Kidney (tissue), 22 donors: ENCODE measurements at places on chromosomes 6 and 20. TPM values are rescaled to one million over a fixed set of nuclear protein-coding genes. Genes with fewer than 3 reads are reported as not detected.
A peak's percentile ranks its signal among the peaks of the same experiment; 100 is the strongest.

PRL gene
- total RNA-seq, result not detected

DNA sequence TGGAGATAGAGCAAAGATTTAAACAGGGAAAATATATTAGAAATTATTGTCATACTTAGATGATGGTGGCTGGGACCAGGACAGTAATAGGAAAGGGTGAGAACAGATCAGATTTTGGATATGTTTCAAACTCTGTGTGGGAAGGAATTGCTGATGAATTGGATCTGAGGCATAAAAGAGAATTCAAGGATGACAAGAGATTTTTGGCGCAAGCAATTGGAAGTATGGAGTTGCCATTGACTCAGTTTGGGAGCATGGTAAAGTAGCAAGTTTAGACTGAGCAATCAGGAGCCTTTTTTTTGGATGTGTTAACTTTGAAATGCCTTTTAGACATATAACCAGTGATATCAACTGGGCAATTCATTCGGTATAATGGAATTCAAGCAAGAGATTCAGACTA lies 14.4 kb downstream of the TAB2 start:
- H3K27me3 ChIP-seq, result no peaks in the 10 kb centered on the region
- H3K4me1 ChIP-seq, result no peaks in the 10 kb centered on the region
- no peak for DNase-seq
- no peak overlapping the region for H3K4me3 ChIP-seq

TMEM200A gene
- 17.9 TPM for total RNA-seq

ZSCAN23 gene
- 5.5 TPM for total RNA-seq

SYNDIG1 gene
- total RNA-seq, result 5.4 TPM

GRCh38 chr6:110266996-110267395 lies 86.8 kb downstream of the CDC40 start:
- H3K36me3 ChIP-seq, result no peaks in the 10 kb centered on the region
- no peak overlapping the region for H3K27ac ChIP-seq
- no peak overlapping the region for H3K4me3 ChIP-seq
- no peaks in the 10 kb centered on the region for H3K4me1 ChIP-seq
- no peak for DNase-seq

DNA sequence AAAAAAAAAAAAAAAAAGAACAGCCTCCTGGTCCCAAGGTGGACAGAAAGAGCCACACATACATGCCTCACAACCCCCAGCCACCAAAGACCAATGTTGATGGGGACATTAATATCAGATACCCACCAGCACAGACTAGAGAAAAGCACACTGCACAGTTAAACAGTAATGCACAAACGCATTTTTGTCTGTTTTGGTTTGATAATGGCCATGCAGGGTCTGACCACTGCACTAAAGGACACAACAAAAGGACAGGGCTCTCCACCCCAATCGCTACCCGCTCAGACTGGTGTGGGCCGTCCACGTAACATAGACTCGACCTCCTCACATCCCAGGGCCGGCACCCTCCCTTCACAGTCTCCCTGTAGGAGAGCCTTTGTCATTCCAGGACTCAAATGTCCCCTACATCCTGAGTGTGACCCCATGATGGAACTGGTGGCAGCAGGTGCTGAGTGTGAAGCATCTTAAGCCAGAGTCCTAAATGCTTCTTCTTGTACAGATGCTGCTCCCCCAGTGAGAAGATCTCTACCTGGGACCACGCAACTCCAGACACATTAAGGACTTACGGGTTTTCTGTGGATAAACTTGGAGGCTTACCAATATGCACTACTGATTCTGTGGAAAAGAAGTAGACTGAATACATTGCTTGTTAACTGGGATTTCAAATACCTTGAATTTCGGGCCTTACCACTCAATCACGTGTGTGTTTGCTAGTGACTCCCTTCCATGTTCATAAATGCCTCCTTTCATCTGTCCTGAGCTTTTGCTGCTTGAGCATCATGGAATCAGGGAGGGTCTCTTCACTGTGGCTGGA lies 28.0 kb downstream of the RRBP1 start:
- peaks cover 10% of the 10 kb centered on the region for H3K36me3 ChIP-seq
- H3K27ac ChIP-seq, result no peak overlapping the region
- H3K27me3 ChIP-seq, result no peaks in the 10 kb centered on the region
- no peak for DNase-seq
- H3K4me3 ChIP-seq, result no peak overlapping the region
- H3K4me1 ChIP-seq, result peaks cover 14% of the 10 kb centered on the region

DNA sequence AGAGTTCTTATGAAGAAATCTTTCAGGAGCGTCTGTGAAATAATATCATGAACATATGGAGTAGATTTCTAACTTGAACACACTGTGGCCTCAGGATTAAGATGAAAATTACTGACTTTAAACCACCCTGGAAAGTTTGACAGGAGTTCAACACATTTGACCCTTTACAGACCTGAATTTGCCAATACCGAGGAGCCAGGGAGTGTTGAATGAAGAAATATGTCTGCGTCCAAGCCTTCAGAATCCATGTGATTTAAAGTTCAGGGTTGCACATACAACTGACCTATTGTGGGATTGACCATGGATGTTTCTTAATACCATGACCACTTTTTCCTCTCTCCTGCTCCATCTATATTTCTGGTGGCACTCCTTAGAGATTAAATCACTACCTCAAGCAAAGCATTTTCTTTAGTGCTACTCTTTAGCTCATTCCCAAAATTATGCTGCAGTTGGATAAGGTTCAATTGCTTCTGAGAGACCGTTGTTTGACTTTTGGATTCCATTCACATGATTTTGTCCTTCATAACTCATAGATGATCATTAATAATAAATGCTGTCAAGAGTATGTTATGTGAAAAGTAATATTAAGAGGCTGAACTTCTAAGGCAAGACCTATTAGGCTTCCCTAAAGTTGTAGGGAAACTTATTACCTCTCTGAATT lies 57.4 kb downstream of the PRL start:
- no peak overlapping the region for H3K27ac ChIP-seq
- no peak overlapping the region for H3K4me3 ChIP-seq
- H3K27me3 ChIP-seq, result no peaks in the 10 kb centered on the region
- H3K36me3 ChIP-seq, result no peaks in the 10 kb centered on the region

DNA sequence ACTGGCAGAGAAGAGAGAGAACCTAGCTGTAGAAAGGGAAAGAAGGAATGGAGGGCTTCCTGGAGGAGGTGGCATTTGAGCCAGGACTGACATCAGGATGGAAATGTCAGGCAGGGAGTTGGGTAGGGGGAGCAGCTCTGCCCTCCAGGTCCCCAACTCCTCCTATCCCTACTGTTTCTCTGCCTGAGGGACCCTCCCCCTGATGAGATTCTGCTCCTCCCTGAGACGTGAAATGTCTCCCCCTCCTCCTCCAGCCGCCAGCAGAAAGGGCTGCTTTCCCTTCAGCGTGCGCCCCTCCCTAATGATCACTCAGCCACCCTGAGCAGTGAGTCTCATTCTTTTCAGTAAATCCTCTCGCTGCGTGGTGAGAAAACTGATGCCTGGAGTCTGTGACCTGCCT lies 40.6 kb downstream of the HLA-DPB1 start:
- peaks cover 3% of the 10 kb centered on the region for H3K27me3 ChIP-seq
- no peak overlapping the region for H3K4me3 ChIP-seq
- no peak overlapping the region for H3K27ac ChIP-seq
- H3K4me1 ChIP-seq, result no peaks in the 10 kb centered on the region
- peak; percentile 19 for DNase-seq

NNAT gene
- total RNA-seq, result 0.25 TPM

PRICKLE4 gene
- 6.5 TPM for total RNA-seq

LHFPL5 gene
- 0.47 TPM for total RNA-seq

DNA sequence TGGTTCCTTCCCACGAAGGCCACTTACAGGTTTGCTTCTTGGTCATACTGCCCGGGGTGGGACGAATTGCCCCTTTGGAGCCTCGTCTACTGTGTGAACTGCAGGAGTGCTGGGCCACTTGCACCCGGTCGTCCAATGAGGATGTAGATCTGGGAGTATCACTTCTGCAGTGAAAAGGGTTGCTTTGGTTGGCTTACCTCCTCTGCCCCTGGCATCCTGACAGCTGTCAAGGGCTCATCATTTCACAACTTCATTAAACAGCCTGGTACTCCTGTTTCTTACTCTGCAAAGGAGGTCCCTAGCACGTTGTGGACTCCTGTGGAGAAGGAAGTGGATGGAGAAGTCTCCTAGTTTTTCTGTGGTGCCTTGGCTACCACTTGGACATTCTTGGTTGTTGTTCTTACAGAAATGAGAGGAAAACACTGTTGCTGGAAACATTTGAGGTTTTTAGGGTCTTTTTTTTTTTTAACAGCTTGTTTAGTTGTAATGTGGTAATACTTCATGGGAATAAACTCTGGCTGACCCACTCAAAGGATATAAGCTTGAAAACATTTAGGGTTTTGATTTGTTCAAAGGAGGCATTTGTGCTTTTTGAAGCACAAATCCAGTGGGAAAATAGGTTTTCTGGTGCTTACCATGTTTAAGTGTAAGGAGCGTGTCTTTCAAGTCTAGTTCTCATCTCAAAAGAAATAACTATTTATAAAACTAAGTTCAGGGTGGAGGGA lies 60.7 kb downstream of the AKAP12 start:
- DNase-seq, result no peak
- H3K27ac ChIP-seq, result no peak overlapping the region
- H3K4me1 ChIP-seq, result no peaks in the 10 kb centered on the region
- no peak overlapping the region for H3K4me3 ChIP-seq

DNA sequence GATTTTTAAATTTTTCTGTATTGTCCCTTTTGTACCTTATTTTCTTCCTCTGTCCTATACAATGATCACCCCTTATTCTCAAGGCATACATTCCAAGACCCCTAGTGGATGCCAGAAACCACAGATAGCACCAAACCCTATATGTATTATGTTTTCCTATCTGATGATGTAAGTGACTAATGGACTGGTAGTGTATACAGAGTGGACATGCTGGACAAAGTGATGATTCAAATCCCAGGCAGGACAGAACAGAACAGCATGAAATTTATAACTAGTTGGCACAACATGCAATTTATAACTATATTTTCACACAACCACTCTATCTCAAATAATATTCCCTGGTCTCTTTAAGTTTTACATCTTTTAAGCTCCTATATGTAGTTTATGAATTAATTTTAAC lies 205.6 kb upstream of the FLRT3 start:
- DNase-seq, result no peak
- no peak overlapping the region for H3K27ac ChIP-seq
- H3K27me3 ChIP-seq, result no peaks in the 10 kb centered on the region

- no peak overlapping the region for H3K27ac ChIP-seq
- no peak overlapping the region for H3K4me3 ChIP-seq
- H3K36me3 ChIP-seq, result peaks cover 11% of the 10 kb centered on the region
Observed at GRCh38 chr6:56534680-56535419, 107.8 kb downstream of the DST start.

OXT gene
- total RNA-seq, result not detected

DNA sequence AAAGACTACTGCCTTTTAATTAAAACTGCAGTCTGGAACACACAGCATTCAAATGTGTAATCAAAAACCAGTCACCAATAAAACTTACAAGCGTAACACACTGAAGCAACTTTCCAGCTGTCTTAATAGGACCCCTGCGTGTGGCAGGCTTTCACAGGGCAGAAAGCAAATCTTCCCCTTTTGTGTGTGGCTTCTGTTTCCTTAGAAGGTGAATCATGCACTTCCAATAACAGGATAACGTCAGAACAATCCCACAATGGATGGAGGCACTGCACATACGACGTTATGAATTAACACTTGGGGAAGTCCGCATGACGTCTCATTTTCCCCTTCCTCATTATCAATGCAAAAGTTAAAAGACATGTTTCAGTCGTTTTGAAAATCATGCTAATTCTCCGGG lies 44.8 kb downstream of the INSM1 start:
- no peaks in the 10 kb centered on the region for H3K36me3 ChIP-seq
- H3K27ac ChIP-seq, result no peak overlapping the region
- no peak overlapping the region for H3K4me3 ChIP-seq
- H3K27me3 ChIP-seq, result peaks cover 2% of the 10 kb centered on the region
- no peaks in the 10 kb centered on the region for H3K4me1 ChIP-seq
- no peak for DNase-seq

DNA sequence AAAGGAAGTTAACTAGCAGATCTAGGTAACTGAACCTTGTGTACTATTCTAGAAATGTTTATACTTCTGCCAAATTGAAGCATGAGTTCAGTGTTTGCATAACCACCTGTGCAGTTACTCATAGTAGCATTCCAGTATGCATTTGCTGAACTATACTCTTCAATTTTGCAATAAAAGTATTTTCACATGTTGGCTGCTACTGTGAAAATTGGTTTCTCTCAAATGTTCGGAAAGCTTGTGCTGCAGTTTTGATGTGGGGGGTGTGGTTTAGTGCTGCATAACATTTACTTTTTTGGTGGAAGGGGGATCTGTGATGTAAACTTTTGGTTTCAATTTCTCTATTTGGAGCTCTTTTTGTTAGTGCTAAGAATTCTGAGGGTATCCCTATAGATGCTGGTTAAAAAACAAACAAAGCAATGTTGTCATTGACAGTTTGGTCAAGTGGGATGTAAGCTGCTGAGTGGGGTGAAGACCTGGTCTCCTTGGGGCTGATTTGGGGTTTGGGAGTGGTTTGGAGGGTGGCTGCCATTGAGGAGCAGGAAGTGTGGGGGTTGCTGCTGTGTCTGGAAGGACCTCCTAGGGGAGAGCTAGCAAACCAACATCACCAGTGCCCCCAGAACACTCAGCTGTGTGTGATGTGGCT lies 87.8 kb downstream of the CARMIL1 start:
- H3K27me3 ChIP-seq, result no peaks in the 10 kb centered on the region
- H3K4me3 ChIP-seq, result no peak overlapping the region
- H3K36me3 ChIP-seq, result no peaks in the 10 kb centered on the region
- no peak overlapping the region for H3K27ac ChIP-seq
- no peak for DNase-seq

LPIN3 gene
- 31.6 TPM for total RNA-seq

DNA sequence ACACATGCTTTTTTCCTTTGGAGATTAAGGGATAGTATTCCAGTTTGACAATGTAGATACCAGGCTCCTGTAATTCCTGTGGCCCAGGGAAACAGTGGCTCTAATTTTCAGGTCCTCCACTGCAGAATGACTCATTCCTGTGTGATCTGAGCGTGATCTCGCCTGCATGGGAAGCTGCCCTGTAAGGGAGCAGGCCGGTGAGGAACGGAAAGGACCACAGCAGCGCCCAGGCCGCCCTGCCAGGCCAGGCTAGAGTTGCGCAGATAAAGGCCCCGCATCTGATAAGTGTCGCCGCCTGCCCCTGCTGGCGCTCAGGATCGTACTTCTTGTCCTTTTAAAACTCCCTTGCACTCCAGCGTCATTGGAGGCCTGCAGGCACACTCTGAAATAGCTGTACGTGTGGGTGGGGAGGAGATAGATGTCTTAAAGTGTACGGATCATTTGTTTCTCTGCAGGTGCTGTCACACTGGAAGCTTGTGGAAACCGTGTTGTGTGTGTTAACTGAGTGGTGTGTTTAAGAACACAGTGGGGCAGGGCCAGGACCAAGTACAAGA lies 60.7 kb downstream of the SYNJ2 start:
- DNase-seq, result peak; percentile 55
- no peak overlapping the region for H3K4me3 ChIP-seq
- H3K27ac ChIP-seq, result peak overlapping the region; percentile 8
- H3K4me1 ChIP-seq, result peaks cover 2% of the 10 kb centered on the region
